Germinal center (tissue), 1 donor: ENCODE measurements at places on chromosomes 5 and 9.

DNA sequence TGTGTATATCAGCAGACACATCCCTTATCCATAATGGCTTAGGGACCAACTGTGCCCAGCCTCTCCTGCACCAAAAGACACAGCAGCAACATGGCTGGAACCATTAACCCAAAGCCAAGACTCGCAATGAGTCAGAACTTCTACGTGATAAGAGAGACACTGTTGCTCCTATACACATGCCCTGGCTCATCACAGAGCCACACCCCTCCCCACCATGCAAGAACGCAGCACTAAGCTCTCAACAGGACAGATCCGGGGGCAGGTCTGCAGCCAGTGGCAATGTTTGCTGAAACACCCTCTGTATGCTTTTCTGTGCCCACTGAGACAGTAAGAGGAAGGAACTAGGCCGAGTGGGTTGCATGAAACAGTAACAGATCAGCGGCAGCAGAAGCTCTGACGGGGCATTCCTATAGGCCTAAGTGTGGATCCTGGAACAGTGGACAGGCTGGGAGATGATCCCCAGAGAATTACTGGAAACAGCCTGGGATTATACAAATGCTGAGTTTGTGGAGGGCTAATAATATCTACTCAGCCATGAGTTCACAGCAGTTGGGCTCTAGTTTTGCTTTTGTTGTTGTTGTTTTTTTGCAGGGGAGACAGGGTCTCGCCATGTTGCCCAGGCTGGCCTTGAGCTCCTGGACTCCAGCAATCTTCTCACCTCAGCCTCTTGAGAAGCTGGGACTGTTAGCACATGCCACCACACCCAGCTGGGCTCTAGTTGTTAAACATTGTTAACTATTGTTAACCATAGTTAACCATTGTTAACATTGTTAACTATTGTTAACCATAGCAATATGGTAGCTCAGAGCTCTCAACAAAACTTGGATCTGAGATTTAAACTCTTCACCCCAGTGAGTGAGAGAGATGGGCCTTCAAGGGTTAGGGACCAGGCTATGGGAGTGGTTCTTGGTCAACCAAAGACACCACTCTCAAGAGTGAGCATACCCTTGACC, 41.0 kb downstream of the B4GALT1 start:
- peak; percentile 57 for DNase-seq

DNA sequence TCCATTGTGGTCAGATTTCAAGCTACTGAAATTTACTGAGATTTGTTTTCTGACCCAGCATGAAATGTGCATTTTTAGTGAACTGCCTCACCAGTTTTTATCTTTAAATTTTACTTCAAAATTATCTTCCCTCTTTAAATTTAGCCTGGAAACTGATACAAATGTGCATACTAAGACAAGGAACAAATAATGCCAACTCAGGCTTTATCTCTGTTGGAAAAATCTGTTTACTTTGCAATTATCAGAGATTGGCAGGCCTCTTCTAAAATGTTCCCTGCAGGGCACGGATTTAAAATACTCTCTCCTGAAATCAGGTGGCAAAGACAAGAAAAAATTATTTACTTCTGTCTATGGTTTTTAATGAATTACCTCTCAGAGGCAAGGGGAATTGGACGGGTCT, 151.0 kb upstream of the PTCH1 start:
- no peak for DNase-seq

- DNase-seq, result peak; percentile 68
Measured at GRCh38 chr9:63817622-63818518, 1467.1 kb downstream of the FOXD4L5 start.

DNA sequence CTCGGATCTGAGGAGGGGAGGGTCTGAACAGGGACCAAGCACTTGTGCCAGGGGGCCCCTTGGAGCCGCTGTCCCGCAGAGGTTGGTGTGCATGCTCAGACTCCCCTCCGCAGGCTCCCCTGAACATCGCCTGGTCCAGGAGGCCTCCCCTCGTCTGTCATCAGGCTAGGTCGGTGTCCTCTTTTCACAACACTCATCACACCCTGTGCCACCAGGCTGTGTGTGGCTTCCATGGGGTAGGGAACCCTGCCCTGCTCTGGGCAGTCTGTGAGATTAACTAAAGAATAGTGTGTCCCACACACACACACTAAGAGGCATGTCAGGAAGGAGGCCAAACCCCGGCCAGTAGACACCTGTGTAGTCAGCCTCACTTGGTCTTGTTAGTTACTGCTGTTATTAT, 119.3 kb downstream of the C5orf15 start:
- no peak for DNase-seq

DNA sequence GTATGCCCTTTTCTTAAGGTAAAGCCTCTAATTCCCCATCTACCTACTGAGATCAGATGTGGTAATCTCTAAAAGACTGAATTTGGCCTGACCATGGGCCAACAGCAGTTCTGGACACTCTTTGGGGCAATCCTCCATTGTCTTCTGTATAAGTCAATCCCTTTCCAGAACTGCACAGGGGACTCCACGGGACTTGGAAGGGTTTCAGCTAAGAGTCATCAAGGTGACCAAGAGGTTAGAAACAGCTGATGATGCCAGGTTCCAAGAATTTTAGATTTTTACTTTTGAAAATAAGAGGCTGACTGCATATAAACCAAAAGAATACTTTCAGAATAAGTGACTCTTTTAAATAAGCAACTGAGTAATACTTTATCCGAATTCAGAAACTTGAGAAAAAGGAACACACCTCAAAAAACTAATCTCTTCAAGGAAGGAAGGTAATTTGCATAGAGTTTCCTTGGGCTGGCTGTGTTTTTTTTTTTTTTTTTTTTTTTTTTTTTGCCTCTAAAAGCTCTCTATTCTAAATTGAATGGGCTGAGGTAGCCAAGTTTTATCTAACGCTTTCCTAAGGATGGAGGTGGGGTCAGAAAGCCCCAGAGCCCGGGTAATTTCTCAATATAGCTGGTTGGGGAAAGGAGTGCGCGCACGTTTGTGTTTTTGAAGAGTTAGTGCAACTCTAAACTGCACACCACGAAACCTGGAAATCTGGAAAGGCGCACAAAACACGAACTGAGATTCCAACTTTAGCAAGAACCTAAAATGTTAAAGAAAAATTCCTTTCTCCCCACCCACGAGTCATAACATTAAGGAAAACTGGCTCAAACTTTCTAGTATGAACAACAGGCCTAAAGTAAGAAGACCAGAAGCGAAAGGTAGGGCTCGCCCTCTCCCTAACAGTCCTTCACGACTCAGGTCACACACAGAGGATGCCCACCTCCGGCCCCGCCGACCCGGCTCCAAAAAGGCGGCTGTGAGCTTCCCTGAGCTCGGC, 1.3 kb downstream of the VCP start:
- peak; percentile 50 for DNase-seq

DNA sequence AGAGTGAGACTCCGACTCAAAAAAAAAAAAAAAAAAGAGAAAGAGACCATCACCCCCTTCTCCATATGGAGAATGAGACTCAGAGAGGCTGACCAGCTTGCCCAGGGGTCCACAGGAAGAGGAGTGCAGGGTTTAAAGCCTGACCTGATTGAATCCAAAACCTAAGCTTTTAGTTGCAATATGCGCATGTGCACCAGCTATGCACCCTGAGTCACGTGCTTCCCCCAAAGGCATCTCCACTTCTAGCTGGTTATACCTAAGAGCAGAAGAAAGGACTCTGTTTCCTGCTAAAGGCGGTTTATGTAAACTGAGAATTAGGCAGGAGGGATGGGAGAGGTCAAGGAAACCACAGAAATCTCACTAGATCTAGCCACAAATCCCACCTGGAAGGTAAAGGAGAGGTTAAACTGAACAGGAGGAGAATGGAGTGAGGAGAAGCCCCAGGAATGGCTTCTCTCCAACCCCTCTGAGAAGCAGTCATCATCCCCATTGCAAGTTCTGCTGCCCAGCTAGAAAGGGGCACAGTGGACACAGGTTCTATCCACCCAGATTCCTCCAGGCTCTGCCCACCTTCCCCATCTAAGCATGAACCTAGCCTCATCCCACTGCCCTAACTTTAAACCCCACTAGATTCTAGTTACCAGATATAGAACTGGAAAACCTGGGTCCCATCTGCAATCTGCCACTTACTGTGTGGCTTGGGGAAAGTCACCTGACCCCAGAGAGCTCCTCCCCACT, 171.3 kb downstream of the ACTL7B start:
- DNase-seq, result no peak

GRCh38 chr5:3601061-3601710, 5.6 kb downstream of the IRX1 start:
- no peak for DNase-seq

DNA sequence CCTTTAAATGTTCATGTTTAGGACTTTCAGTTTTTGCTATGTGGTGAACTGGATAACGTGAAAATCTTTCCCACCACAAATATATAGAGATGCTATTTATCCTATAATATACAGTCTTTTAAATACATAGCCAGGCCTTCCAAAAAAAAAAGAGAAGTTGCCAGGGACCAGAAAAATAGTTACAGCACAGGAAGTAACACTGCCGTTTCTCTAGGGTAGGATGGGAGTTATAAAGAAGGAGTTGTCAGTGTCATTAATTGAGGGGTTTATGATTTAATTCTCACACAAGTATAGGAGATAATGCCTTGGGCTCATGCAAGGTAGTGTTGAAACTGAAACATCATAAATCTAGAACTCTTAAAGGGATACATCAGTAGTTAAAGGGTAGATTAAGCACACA, 83.9 kb downstream of the LRRC70 start:
- no peak for DNase-seq

DNA sequence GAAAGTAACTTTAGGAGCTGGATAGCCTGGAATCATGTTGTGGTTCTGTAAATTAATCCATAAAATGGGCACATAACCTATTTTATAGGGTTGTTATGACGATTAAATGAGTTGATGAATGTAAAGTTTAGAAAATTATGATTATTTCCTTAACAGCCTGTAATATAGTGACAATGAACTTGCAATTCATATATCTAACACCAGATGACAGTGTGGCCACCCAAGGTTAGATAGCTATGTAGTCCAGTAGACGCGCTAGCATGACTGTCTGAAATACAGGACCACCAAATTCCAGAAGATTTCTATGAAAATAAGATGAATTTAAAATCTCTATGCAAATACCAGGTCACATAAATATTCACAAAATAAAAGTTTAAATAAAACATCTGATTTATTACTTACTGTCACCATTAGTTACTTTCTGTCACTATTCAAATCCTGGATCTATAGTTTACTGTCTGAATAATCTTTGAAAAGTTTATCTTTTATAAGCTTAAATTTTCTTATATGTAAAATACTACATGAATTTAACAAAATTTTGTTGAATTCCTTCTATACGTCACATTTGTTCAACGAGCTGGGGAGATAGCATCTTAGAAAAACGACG, 26.1 kb upstream of the MACIR start:
- DNase-seq, result peak; percentile 13

GRCh38 chr5:101163088-101163487, 260.0 kb upstream of the ST8SIA4 start:
- no peak for DNase-seq

GRCh38 chr5:132525299-132525724, 18.0 kb downstream of the IL5 start:
- peak; percentile 17 for DNase-seq

GRCh38 chr5:72920690-72921502, 34.9 kb upstream of the FCHO2 start:
- no peak for DNase-seq

DNA sequence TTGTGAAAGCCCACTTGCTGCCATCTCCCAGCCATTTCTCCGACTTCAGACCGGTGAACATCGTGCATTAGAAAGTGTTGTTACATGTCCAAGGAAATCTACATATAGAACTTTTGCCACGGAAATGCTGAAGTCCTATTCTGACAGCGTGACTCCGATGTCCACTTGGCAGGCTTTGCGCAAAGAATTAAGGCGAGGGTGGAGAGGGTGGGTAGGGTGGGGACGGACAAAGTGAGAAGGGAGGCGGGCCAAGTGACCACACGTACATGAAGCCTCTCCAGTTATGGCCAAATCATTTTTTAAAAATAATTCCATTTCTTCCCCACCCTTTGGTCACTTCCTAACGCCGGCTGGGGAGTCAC, 460 bp upstream of the ACO1 start:
- no peak for DNase-seq

- DNase-seq, result no peak
Measured at GRCh38 chr5:93322974-93323860, 257.8 kb downstream of the NR2F1-AS1 start.

- DNase-seq, result no peak
Measured at GRCh38 chr5:178119915-178120606, 6.7 kb downstream of the N4BP3 start.

GRCh38 chr9:16624744-16625117, 245.7 kb downstream of the BNC2 start:
- DNase-seq, result no peak

DNA sequence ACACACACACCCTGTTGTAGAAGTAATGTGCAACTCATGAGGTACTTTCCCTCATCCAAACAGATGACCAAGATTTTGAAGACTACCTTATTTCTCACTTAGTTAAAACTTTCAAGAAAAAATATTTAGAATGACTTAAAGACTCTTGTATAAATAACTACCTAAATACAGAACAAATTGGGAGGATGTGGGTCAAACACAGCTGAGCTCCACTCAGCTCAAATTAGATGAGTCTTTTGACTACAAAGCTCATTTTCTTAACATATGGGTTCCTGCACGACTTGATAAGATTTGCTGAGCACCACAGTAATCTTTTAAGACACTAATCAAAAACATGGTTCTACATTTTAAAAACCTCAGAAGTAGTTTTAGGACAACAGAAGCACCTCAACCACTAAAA, 8.9 kb downstream of the MTX3 start:
- no peak for DNase-seq

GRCh38 chr9:20562051-20562450, 60.2 kb downstream of the MLLT3 start:
- DNase-seq, result no peak

DNA sequence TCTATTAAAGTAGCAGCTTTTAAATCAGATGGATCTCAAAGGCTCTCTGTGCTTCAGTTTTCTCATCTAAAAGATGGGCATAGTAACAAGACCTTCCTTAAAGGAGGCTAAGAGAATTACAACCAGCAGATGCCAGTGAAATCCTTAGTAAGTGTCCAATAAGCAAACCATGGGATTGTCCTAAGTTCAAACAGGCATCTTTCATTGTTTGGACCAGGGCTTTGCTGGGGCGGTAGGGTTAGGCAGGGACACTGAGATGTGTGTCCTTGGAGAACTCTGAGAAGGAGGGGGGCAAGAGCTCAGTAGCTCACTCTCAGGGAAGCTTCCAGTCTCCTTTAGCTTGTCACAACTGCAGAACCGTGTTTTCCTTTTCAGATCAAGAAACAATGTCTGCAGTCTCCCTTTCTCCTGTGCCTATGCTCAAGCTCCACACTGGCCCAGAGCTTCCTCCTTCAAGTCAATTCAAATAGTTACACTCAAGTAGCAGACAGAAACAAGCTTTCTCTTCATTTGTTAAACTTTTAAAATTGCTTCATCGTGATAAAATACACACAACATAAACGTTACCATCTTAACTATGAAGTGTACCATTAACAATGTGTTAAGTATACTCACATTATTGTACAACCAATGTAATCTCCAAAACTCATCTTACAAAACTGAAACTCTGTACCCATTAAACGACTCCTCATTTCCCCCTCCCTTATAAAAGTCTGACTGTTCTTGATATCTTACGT, 216.2 kb downstream of the PIK3R1 start:
- DNase-seq, result no peak
